ENCODE measurements at places on chromosomes 2 and 18. TPM values are rescaled to one million over a fixed set of nuclear protein-coding genes. Genes with fewer than 3 reads are reported as not detected.

The CYP26B1 gene
- 16.8 TPM for total RNA-seq

The ORMDL1 gene
- 45.3 TPM for total RNA-seq

The COLEC12 gene
- not detected for total RNA-seq

The SP110 gene
- total RNA-seq: 7.2 TPM

The ACTR1B gene
- 44.5 TPM for total RNA-seq

Measured in A549 treated with CpdA at 1 μM for 4 hours (cell line).